ENCODE measurements at places on chromosomes 2 and 18. TPM values are rescaled to one million over a fixed set of nuclear protein-coding genes. Genes with fewer than 3 reads are reported as not detected.
A peak's percentile ranks its signal among the peaks of the same experiment; 100 is the strongest.

The KLHL30 gene
- 82.1 TPM for total RNA-seq

The TRPM8 gene
- not detected for total RNA-seq

The CHRND gene
- total RNA-seq: 115 TPM

The MERTK gene
- total RNA-seq: 4.2 TPM

DNA sequence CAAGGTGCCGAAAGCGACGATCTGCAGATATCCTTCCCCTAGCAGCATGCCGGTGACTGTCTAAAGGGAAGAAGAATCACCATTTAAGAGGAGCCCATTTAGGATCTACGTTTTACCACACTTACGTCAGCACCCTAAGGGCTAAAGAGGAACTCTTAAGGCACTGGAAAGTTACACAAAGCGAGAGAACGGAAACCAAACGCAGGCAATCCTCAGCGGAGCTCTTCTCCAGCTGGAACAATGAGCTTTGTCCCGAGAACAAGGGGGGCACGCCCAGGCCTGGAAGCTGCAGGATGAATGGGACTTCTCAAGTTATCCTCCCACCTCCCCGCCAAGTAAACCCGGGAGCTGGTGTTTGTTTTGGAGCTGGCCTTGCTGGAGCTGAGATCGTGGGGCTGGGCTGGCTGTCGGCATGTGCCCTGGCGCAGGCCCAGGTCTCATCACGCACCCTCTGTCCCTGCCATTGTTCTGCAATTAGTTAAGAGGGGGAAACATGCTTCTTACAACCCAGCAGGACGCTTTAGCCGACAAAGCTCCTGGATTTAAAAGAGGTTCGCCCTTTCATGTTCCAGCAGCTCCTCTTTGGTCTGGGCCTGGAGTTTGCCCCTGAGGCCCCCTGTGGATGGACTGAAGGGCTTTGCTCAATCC is 36.4 kb downstream of the PXDN start:
- peak; percentile 78 for DNase-seq

- DNase-seq: no peak
Measured at GRCh38 chr2:205972113-205972512, 113.9 kb downstream of the INO80D start.

- no peak for DNase-seq
Measured at GRCh38 chr2:169354244-169354643, 8.1 kb downstream of the LRP2 start.

GRCh38 chr2:128422571-128422970 is 103.9 kb upstream of the HS6ST1 start:
- DNase-seq: no peak

GRCh38 chr2:231699006-231699405 is 9.3 kb upstream of the PTMA start:
- DNase-seq: peak; percentile 41

DNA sequence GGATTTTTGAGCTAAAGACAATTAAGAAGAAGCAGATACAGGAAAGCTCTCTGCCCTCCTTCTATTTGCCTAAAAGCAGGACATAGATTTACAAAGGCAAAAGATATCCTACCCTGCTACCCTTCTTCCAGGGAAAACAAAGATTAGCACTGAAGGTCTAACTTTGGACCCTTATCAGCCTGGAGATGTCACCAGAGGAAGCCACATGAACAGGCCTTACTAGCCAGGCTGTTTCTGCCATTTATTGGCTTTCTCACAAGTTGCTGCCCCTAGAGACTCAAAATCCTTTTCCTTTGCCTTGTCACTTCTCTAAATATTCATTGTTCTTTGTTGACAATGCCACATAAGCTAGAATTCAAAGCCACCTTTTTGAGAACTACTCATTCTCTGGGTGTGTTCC is 147.3 kb downstream of the B3GNT2 start:
- DNase-seq: no peak

DNA sequence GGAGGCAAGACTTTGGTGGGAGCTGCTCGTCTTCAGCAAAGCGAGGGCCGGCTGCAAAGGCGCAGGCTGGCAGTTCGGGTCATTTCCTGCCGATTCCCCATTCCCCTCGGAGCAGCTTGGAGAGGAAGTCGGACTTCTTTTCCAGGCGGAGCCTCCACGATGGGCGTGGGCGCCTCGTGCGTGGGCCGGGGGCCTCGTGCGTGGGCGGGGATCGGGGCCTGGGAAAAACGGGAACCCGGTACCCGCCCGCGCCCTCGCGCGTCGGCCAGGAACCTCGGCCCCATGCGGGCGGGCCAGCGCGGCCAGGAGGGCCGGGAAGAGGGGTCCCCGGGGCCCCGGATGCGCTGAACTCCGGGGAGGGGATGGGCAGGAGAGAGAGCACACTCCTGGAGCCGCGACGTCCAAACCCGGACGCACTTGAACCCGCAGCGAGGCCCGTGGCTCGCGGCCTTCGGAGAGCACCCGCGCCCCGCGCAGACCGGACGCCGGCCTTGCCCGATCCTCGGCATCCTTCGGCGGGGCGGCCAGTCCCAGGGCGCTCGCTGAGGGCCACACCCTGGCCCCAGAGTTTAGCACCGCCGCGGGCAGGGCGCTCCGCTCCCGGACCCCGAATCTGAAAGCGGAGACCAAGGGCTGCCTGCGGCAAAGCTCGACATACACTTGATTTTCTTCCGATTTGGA is 368.4 kb downstream of the MTX2 start:
- DNase-seq: peak; percentile 80

DNA sequence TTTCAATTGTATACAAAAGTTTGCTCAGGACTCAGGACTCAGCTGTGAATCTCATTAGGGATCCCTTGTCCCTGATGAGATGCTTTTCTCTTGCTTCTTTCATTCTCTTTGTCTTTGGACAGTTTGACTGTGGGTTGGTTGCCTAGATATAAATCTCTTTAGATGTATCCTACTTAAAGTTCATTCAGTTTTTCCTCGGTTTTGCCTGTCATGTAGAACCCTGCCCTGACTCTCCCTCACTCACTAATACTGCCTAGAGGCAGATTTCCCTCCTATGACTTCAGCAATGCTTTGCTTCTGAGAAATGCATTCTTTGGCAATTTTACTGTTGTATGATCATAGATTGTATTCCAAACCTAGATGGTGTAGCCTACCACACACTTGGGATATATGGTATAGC is 421.4 kb upstream of the TCF4 start:
- DNase-seq: no peak

DNA sequence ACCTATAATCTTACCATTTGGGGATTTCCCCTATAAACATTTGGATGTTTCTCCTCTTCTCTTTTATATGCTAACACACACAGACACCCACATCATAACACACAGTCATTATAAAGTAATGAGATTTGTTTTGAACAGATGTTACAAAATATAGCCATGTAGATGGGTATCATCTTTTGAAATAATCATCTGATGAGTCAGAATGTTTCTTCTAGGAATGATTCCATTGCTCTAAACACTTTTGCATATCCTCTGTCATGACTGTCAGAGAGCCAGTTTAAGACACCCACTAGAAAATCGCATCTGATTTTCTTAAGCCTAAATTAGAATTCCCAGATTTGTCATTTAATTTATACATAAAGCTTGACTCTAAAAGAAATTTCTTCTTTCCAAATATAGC is 442.6 kb downstream of the CMPK2 start:
- DNase-seq: no peak

DNA sequence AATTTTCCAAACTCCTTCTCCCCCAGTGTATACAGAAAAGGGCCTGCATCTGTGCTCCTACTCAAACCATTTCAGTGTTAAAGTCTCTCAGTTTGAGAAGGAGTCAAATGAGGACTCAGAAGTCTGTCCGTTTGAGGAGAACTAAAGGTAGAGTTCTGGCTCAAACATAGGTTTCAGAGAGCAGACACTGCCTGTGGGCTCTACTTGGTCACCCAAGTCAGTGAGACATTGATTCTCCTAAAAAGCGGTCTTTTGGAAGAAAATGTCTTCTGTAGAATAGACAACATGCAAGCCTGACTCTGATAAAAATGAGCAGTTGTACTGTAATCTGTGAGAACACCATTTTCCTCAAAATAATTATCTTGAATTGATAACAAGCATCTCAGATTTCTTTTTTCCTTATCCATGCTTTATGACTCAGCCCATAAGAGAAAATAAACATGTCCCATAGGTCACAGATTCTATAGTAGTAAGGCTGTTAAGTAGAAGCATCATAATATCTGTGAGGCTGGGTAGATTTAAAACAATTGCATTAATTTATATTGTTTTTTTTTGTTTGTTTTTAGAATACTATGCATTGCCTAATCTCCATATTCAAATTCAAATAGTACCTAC is 82.8 kb downstream of the ASXL3 start:
- no peak for DNase-seq

DNA sequence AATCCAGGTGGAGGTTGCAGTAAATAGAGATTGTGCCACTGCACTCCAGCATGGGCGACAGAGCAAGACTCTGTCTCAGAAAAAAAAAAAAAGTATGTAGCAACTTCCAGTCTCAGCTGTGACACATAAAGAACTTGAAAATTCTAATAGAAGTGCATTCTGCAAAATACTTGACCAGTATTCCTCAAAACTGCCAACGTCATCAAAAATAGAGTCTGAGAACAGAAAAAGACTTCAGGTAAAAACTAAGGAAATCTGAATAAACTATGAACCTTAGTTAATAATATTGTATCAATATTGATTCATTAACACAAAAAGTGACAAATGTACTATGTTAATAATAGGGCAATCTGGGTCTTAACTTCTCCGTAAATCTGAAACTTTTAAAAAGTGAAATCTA is 76.7 kb upstream of the WDR75 start:
- no peak for DNase-seq

GRCh38 chr2:70354264-70354949 is 52.5 kb upstream of the FAM136A start:
- DNase-seq: no peak

- no peak for DNase-seq
Measured at GRCh38 chr2:218028189-218028495, 25.3 kb upstream of the TNS1 start.

GRCh38 chr2:31109633-31110192 is 28.5 kb downstream of the GALNT14 start:
- DNase-seq: no peak

- DNase-seq: peak; percentile 9
Measured at GRCh38 chr2:240570531-240571313, 2.4 kb downstream of the RNPEPL1 start.

- no peak for DNase-seq
Measured at GRCh38 chr2:37871456-37872191, 53.5 kb upstream of the RMDN2 start.

DNA sequence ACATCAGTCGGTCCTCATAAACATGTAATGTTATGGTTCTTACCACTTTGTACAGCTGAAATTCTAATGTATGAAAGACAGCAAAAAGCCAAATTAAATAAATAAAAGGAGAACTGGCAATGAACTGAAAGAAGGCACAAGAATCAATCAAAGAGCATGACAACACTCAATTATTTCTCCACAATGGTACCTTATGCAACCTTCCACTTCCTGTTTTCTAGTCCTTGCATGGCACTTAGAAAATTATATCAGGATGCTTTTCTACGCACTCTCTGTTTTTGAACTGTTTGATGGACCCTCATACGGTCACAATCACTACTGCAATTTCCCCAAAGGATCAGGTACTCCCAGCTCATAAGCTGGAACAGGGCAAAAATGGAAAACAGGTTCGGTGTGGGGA is 81.6 kb downstream of the EPB41L3 start:
- no peak for DNase-seq

DNA sequence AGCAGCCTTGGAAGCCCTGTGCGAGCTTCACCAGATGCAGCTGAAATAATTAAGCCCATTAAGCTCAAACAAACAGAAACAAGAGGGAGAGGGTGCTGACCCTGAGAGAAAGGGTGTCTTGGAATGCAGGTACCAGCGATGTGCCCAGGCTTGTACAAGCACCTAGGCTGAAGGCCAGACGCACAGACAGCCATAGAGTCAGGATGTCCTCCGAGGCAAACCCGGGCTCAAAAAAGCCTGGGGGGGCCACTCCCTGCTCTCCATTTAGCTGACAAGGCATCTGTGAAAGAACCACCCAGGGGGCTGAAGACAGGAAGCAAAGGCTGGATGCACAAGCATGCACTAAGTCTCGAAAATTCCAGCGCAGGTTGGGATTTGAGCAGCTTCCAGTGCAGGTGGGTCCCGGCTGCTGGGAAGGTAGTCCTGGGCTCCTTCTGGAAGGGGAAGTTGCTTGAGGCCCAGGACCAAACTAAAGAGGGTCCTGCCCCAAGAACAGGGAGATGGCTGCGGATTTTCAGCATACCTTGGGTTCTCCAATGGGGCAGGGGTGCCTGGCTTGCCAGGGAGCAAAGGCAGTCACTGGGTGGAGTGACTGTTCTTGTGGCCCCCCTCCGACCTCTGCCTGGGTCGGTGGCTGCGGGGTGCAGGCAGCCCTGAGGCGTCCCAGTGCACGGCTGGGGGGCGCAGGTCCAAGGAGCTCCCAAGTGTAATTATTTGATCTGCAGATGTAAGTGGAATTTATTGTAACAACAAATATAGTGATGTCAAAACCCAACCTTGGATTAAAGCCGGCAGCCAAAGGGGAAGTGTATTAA is 5.9 kb downstream of the GBX2 start:
- no peak for DNase-seq
